Fibroblast of skin of back (primary cell): ENCODE measurements at places on chromosomes 12 and 14.

DNA sequence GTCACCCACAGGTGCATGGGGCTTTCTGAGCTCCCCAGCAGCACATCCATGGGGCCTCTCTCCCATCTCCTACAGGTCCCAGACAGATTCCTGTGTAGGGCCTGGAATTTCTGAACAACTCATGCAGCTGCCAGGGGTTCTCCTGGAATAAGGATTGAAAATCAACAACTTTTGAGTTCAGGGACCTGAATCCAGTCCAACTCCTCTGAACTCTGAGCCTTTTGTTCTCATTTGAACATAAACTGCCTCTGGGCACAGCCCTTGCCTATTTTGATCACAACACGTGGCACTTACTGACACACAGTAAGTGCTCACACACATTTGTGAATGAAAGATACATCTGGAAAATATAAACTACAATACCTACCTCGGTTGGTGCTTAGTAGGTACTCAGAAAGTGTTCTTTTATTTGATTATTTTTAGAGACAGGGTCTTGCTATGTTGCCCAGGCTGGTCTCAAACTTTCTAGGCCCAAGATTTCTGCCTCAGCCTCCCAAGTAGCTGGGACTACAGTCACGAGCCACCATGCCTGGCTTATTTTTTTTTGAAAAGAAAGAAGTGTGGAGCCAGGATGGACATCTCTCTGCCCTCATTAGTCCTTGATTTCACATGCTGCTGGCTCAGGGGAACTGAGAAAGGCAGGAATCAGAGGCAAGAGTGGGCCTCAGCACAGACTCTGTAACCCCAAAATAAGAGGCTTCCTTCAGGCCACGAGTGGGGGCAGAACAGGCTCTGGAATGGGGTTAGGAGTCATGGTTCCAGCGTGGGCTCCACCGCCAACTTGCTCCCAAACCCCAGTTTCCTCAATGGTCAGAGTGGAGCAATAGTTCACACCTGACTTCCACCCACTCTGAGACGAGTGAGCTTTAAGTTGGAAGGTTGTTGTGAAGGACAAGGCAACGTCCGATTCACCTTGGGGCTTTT lies 27.0 kb downstream of the SYNE3 start:
- no peak for DNase-seq

- DNase-seq: peak; percentile 41
Measured at GRCh38 chr14:59342516-59343484, 122.4 kb downstream of the GPR135 start.

- no peak for DNase-seq
Measured at GRCh38 chr14:105476831-105477659, 2.4 kb downstream of the CRIP2 start.

DNA sequence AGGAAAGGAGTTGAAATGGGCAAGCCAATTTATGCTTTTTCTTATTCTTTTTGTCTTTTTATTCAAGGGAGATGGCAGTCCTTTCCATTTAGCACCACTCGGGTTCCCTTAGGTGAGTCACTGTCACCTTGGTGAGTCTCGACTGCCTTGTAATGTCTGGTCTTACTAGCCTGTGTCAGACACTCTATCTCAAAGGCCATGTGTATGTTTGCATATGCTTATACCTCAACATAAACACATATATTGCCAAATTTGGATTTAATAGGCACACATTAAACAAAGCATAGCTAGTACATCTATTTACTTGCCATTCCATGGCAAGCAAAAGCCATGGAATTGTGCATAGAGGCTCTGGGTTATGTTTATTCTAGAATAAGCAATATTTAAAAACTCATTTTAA lies 624.9 kb upstream of the FOXG1 start:
- DNase-seq: no peak

DNA sequence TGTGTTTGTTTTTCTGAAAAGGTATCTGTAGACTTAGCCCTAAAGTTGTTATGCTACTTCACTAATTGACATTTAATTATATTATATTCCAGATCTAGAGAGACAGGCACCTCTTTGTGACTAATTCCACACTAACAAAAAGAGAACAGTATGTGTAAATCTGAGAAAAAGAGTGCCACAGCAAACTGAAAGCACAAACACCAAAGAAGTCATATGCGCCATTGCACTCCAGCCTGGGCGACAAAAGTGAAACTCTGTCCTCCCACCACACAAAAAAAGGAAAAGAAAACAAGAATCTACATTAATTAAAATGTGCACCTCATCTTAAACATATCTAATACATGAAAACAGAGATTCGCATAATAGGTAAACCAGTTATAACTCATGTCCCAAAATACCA lies 4.4 kb upstream of the CSRNP2 start:
- DNase-seq: no peak

DNA sequence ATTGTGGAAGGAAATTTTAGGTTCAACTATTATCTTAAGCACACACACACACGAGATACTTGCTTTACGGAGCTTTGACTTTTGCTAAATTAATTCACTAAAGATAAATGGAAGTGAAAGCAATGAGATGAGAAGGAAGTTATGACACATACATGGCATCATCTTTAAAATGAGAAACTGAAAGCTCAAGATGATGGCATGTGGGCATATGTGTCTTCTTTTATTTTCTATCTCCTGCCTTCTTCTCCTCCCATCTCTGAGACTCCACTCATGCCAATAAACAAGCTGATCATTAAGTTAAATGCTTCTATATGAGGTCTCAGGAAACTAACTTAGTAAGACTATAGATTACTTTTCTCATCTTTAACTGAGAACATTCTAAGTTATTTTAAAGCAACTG lies 216.7 kb downstream of the MED13L start:
- peak; percentile 22 for DNase-seq

DNA sequence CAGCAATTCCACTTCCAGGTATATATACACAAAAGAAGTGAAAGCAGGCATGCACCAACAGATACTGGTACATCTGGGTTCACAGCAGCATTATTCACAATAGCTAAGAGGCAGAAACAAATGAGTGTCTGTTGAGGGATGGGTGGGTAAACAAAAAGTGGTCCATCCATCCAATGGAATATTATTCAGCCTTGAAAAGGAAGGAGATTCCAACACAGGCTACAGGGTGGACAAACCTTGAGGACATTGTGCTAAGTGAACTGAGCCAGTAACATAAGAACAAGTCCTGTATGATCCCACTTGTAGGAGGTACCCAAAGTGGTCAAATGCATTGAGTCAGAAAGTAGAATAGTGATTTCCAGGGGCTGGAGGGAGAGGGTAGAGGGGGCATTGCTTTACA lies 27.6 kb upstream of the BEGAIN start:
- no peak for DNase-seq

DNA sequence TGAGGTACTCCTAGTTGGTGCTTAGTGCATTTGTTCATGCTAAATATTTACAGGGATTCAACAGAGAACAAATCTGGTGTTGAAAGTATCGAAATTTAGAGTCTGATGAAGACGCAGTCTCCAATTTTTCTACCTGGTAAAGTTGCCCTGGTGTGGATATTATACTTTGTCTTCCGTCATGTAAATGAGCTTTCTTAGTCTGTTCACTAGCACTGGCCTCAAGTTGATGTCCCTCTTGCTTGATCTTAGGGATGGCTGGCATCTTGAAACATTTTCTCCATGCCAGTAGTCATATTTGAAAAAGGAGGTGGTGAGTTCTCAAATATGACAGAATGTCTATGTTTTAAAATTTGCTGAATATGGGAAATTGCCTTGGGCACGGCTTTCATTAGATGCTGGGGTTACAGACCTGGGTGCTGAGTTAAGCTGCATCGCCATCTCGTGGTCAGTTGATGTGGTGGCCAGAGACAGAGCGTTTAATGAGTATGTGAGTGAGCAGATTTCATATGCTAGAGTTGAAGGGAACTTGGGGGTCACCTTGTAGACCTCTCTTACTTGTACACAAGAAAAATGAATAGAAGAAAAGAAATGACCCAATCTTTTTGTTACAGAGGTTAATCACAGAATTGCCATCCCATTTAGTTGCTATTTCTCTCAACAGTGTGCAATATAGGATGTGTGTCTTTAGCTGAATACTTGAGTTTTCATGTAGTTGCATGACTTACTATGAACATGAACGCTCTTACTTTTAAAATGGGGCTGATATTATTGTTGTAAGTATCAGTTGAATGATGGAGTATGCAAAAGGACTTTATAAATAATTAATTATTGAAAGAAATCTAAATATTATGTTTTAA lies 172.8 kb upstream of the DCN start:
- peak; percentile 80 for DNase-seq

- DNase-seq: peak; percentile 31
Measured at GRCh38 chr12:111753144-111753881, 13.4 kb upstream of the ALDH2 start.

DNA sequence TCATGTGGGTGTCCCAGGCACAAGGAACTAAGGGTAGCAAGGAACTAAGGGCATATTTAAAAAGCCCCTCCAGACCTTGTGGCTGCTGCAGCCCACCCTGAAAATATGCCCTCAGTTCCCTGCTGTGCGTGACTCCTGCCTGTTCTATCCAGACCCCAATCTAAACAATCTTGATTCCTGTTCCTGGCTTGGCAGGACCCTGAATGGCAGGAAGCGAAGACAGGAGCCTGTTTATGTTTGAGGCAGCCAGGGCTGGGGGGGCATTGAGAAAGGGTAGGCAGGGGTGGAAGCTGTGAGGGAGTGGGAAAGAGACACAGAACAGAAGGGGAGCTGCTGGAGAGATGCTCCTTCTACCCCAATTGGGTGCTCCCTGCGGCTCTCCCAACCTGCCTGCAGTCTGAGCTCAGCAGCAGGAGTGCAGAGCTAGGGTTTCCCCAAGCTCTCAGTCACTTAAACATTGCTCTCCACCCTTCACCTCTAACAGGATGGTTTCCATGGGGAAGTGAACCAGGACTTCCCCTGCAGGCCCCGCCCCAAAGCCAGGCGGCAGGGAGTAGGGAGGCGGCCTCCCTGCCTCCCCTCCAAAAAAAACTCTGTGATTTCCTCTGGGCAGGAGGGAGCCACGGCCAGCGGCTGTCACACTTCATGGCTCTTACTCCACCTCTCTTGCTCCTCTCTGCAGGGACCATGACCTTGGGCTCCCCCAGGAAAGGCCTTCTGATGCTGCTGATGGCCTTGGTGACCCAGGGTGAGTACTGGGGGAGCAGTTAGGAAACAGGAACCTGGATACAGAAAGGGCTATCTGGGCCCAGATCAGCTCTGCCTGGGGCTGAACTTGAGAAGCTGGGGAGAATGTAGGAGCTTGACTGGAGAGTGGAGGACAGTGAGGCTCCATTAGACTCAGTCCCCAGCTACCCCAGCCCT lies 4.7 kb downstream of the ACVRL1 start:
- no peak for DNase-seq

DNA sequence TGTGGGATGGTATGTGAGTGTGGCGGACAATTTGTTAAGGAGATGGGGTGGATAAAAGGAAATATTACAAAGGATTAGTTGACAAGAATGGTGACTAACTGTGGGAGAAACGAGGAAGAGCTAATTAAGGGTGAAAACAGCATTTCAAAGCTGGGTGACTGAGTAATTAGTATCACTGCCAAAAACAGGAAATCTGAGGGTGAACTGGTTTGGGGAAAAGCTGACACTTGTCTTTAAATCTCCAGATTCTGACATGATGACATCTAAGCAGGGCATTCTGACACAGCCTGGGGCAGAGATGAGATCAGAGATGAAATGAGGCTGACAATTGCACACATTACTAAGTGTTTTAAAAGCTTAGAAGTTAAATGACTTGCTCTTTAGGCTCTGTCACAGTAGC lies 42.4 kb upstream of the CCDC175 start:
- no peak for DNase-seq

DNA sequence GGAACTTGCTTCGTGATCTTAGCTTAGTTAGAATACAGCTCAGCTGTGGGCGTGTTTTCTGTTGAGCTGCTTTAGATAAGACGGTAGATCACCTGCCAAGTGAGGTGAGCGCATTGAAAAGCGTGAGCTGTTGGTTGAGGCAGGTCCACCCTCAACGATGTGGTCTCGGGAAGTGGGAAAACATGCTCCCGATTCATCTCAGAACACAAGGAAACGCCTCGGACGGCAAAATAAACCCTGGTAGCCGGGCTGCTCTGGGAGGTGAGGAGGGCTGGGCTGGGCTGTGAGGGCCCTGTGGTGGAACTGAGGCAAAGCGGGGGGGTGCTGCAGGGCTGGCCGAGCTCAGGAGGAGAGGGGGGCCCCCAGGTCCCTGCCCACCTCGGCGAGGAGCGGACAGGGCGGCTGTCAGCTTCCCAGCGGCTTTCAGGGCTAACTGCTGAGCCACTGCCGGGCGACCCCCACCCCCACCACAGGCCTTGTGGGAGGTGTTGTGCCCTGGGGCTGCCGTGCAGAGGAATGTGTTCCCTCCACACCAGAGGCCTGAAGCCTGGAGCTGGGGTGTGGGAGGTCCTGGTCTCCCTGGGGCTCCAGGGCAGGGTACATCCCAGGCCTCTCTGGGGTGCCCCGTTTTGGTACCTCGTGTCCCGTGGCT lies 30.7 kb downstream of the NOC4L start:
- DNase-seq: no peak

DNA sequence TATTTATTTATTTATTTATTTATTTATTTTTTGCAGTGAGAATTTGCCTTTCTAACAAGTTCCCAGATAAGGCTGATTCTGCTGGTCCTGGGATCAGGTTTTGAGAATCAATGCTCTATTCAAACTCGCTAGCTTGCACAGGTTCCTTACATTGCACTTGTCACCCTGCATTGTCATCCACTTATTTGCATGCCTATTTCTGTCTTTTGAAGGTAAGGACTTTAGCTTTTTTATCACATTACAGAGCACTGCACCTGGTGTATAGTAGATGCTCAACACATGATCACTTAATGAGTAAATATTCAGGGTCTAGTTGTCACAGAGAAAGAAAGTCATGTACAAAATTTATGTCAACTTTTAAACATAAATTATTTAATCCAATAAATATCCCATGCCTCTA lies 219.7 kb upstream of the BTG1 start:
- DNase-seq: no peak

- DNase-seq: no peak
Measured at GRCh38 chr14:99520571-99521081, 39.4 kb downstream of the CCNK start.

GRCh38 chr12:109912855-109913321 lies 12.8 kb downstream of the TCHP start:
- DNase-seq: no peak

GRCh38 chr12:53122961-53123468 lies 19.7 kb downstream of the SOAT2 start:
- peak; percentile 44 for DNase-seq

DNA sequence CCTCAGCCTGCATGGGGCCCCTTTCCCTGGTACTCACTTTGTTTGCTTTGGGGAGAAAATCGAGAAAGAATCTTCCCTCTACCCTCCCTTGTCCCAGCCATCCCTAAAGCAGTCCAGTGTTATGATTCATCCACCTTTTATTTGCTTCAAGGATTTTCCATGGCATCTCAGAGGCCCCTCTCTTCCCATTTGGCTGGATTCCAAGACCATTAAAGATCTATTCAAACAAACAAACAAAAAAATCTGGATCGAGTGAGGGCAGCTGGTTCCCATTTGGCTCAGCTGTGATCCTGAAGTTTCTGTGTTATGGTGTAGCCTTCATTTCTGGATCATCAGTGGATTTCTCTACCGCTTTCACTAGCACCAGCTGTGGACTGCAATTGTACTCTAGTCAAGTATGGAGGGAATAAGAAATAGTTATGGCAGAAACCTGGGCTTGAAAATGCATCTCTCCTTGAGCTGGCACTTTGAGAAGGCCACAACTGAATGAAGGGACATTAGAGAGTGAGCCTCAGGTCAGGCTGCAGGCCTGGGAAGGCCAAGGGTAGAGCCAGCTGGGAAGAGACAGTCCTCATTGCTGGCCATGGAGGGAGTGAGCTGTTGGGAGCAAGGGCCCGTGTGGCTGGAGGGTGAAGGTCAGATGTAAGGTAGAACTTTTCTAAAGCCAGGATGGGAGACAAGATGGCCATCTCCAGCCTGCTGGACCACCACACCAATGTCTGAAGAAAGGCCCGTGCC lies 13.7 kb downstream of the KRT71 start:
- DNase-seq: peak; percentile 70
